Activated CD4-positive, alpha-beta T cell treated with anti-CD3 and anti-CD28 coated beads for 36 hours (primary cell): ENCODE measurements at places on chromosomes 3 and 15.

DNA sequence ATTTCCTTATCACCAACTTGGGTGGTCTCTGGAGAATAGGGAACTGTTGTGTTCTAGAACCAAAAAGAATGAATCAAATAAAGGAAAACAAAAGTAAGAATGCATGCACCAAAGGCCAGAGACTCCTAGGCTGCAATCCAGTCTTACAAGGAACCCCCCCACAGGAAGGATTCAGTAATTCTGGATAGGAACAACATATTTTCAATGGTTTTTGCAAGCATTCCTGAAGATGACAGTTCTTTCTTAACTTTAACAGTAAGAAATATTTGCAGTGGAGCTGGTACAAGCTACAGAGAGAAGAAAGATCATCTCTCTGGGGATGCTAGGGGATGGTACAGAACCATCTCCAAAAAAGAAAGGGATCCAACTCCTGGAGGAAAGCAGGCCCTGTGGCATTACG lies 116.2 kb upstream of the CHRM5 start:
- DNase-seq, result no peak

- DNase-seq, result no peak
These were observed 64.5 kb downstream of the CGNL1 start for GRCh38 chr15:57440799-57441198.

- DNase-seq, result no peak
These were observed 197.5 kb upstream of the LRRC3B start for GRCh38 chr3:26425076-26425475.

DNA sequence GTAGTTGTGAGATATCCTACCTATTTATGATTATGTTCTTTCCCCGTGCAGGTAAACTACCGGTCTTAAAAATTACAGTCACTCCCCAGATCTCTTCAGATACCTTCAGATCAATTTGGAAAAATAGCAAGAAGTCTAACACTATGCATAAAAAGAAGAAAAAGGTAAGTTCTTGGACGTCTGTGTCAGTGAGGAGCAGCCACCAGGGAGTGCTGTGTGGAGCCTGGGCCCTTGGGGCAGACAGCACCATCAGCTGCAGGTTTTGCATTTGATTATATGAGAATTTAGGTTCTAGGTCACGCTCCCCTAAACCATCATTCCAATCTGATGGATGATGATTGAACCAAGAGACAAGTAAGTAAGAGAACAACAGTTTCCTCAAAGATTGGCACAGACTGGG lies 8.9 kb upstream of the RNF7 start:
- no peak for DNase-seq

- peak; percentile 71 for DNase-seq
These were observed 319.3 kb upstream of the AZI2 start for GRCh38 chr3:28667646-28668621.

- DNase-seq, result no peak
These were observed 84.4 kb downstream of the CMSS1 start for GRCh38 chr3:99902091-99902490.

DNA sequence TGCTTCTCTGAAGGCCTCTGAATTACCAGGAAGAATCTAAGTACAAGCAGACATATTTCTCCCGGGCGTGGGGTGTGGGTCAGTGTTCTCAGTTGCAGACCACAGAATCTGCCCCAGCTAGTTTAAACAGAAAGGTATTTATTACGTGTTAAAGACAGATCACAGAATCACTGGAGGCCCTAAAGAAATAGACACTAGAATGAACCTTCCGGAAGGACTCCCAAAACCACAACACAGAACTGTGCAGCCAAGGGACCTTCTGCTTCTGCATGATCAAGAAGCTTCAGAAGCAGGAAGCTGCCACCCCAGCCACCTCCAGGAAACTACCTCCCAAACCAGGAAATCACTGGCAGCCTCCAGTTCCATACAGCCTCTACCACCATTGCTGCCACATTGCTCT lies 32.7 kb upstream of the ZFAND6 start:
- no peak for DNase-seq

GRCh38 chr15:97567411-97567810 lies 393.1 kb upstream of the ARRDC4 start:
- no peak for DNase-seq

DNA sequence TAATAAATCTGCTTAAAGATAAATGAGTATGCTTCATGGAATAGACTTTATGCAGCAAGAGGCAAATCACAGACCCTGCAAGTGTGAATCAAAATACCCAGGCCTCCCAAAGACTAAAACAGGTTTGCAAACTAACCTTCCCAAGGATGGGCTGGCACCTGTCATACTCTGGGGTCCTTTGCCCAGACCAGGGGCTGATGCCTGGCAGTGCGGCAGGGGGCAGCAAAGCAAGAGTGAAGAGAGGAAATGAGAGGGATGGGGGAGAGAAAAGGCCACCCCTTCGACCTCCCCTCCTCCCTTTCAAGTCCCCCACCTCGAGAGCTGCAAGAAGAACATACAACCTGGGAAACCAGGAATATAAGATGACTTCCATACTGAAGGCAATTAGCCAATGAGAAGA lies 31.8 kb downstream of the XXYLT1 start:
- DNase-seq, result no peak

- DNase-seq, result no peak
These were observed 2.4 kb upstream of the MYZAP start for GRCh38 chr15:57589281-57589680.

DNA sequence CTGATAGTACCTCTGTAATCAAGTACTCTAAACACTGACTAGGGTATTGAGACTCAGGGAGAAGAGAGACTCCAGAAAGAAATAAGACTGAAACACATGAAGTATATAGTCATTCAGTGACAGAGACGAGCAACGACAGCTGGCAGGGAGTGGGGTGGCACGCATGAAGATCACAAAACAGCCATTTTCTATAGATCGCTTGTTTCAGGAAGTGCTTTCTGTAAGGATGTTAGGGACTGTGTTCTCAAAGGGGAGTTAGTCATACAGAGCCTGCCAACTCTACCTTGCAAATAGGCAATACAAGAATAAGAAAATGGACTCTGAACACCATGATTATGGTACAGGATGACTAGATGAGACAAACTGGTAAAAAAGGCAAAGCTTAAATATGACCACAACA lies 139.5 kb downstream of the TBL1XR1 start:
- peak; percentile 82 for DNase-seq

GRCh38 chr3:55574671-55575070 lies 87.6 kb upstream of the WNT5A start:
- no peak for DNase-seq

DNA sequence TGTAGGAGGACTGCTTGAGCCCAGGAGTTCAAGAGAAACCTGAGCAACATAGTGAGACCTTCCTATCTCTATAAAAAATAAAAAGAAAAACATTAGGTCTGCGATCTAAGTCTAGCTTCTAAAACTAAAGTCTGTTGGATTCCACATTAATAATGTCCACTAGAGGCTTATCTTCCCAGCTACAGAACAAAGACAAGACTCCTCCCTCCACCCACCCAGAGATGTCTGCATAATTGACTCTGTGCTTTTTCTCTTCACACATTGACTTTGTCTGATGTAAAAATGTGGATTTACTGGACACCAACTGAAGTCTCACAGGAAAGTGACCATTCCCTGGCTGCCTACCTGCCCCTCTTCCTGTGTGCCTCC lies 91.8 kb downstream of the ATP10A start:
- DNase-seq, result no peak

DNA sequence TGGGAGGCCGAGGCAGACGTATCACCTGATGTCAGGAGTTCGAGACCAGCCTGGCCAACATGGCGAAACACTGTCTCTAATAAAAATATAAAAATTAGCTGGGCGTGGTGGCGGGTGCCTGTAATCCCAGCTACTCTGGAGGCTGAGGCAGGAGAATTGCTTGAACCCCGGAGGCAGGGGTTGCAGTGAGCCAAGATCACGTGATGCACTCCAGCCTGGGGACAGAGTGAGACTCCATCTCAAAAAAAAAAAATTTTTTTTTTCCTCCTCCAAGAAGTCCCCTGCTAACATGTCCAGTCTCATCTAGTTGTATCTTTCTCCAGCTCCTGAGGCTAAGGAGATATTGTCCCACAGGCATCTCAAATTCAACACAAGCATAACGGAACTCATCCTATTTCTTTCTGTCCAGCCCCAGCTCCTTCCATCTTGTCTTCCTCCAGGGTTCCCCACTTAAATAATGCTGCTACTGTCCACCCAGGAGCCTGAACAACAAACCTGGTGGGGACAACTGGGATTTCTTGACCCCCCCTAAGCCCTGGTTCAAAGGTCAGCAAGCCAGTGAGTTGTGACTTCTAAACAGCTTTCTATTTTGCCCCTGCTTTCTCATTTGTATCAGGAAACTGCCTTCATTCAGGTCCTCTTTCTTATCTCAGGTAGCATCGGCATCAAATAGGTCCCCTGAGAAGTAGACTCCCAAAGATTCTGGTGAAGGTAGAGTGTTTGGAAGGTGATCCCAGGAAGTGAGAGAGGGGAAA lies 4.1 kb upstream of the MEF2A start:
- no peak for DNase-seq

DNA sequence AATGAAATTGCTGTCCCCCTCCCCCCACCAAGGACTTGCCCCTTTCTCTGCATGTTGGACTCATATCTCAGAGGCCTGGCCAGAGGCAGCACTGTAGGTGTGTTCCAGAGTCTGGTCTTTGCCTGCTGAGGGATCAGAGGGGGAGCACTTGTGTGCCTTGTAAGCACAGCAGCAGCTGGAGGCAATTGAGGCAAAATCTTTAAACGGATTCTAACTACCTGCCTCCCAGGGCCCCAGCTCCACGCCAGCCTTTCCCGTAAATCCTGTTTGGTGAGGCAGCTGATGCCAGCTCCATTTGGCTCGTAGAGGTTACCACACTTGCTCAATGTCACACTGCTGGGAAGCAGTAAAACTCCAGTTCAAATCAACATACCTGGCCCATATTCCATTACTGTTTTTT lies 2.3 kb upstream of the IDH2 start:
- no peak for DNase-seq

GRCh38 chr15:88656760-88657221 lies 18.0 kb downstream of the ISG20 start:
- no peak for DNase-seq

- DNase-seq, result no peak
These were observed 62.4 kb upstream of the TOPAZ1 start for GRCh38 chr3:44179246-44179645.

GRCh38 chr3:52237657-52238172 lies 1.2 kb downstream of the TWF2 start:
- DNase-seq, result peak; percentile 21
